ENCODE measurements at places on chromosomes 12 and 14.

DNA sequence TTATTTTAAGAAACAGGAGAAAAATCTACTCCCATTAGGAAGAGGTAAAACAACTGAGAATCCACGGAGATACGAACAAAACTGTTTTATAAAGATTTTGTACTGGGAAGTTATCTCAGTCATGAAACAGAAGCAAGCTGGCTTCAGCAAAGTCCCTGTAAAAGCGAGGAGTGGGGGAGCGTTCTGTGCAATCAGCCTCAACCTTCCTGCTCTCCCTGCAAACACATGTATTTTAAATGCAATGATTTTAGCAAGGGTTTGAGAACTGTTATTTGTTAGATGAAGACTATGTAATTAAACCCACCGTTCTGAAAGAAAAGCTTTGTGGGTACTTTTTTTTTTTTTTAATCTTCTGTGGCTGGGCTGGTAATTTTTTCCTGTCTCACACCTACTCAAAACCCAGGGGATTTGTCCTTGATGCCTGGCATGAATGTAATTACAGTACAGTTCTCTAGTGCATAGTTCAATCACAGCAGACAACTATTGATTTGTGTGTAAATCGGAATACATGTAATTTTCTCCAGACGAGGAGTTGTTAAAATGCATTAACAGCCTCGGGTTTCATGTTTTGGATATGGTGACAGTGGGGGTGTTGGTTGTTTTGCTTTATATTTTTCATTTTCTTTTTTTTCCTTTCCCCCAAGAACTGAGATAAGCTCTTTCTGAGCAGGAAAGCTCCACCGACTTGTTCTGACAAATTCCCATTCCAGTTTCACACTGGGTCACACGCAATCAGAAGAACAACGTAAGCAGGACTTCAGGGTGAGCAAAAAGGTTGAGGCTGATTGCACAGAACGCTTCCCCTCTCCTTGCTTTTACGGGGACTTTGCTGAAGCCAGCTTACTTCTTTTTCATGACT, 153.6 kb downstream of the PHLDA1 start:
- DNase-seq: no peak

DNA sequence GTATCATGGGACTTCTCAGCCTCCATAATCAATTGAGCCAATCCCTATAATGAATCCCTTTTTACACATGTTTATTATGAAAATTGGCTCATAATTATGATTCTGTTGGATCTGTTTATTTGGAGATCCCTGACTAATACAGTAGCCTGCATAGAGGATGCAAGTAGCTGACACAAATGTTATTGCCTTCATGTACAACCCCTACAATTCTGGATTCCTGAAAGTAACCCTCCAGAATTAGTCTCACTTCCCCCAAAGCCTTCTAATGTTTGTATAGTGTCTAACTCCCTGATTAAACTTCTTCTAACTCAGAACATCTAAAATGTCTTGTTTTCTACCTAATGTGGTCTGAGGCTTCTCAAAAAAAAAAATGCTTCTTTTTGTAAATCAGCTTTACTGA, 6.6 kb upstream of the SMIM10L1 start:
- no peak for DNase-seq

DNA sequence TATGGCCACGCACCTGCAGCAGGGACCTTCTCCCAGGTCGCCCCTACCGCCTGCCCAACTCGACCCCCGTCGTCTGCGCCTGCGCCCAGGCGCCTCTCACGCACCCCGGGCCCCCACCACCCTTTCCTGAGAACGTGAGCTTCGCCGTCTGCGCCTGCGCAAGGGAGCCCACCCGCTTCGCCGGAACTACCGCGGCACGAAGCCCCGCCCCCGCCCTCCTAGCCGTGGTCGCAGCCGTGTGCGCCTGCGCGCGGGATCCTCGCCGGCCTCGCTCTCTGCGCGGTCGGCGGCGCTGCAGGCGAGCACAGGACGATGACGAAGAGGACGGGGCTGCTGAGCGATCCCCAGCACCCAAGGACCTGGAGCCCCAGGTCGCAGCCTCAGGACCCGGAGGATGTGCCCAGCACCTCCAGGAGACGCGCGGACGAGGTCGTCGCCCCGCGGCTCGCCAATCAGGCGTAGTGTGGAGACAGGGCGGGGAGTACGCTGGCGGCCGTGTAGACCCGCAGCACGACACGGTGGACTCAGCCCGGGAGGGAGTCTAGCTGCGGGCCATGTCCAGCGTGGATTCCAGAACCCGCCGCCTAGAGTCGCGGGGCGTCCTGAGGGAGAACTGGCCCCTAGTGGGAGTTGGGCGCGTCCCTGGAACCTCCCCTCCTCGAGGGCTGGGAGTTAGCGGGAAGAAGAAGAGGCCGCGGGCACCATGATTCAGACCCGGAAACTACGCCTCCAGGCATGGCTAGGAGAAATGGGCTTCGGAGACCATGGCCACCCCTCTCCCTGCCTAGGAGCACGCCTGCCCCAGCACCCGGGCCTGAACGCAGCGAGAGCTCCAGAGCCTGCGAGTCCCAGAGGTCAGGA, 1120.8 kb upstream of the TMEM132C start:
- peak; percentile 67 for DNase-seq

GRCh38 chr14:90535556-90536090, 138.8 kb downstream of the CALM1 start:
- no peak for DNase-seq

DNA sequence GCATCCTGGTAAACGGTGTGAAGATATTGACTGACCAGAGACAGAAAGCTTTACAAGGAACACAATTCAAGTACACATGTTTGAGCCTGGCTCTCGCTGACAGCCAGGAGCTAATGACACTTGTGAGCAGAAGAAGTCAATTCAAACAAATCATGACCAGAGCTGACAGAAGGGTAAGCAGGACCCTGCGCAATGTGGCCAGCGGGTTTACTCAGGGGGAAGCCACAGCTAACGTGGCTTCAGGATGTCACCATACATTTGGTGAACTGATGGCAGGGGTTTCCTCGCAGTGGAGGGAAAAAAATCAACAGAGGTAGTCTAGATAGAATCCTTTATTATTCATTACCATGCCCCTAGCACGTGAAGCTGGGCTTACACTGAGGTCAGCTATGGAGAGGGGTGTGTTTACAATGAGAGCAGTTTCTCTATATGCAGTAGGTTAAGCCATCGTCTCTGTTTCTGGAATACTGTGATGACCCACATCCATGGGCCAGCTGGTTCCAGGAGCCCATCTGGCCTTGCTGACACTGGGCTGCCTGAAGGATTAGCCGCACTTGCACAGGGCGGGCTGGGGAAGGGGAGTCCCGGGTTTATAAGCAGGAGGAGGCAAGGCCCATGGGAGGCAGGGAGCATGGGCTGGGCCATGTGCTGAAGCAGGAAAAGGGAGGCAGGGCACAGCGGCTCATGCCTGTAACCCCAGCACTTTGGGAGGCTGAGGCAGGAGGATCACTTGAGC, 198.2 kb upstream of the PRMT8 start:
- DNase-seq: no peak

DNA sequence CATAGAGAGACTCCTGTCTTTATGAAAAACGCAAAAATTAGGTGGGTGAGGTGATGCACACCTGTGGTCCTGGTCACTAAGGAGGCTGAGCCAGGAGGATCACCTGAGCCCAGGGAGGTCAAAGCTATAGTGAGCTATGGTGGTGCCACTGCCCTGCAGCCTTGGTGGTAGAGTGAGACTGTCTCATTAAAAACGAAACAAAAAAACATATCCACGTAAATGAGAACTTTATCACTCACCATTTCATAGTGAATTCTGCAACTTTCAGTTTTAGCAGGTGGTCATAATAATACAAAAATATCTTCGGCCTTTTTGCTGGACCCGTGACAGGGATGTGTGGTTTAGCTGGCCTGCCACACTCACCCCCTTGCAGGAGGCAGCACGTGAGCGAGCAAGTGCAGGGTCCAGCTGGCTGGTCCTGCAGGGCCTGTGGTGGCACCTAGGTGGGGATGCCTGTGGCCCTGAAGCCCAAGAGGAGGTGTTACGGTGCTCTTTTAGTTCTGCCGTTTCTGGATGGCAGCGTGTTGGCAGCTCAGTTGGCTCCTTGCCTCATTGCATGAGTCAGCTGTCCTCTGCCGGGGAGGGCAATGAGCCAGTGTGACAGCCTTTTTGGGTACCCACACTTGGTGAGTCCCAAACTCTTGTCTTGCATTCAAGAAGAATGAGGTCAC, 1330.7 kb upstream of the TMEM132C start:
- peak; percentile 33 for DNase-seq

GRCh38 chr12:84974155-84974815, 61.7 kb upstream of the SLC6A15 start:
- no peak for DNase-seq

- no peak for DNase-seq
These were observed 13.0 kb upstream of the NUDT14 start for GRCh38 chr14:105193916-105194782.

GRCh38 chr14:58737511-58737910, 99.7 kb downstream of the DACT1 start:
- DNase-seq: no peak

GRCh38 chr12:123472438-123472849, 14.5 kb downstream of the SNRNP35 start:
- no peak for DNase-seq

DNA sequence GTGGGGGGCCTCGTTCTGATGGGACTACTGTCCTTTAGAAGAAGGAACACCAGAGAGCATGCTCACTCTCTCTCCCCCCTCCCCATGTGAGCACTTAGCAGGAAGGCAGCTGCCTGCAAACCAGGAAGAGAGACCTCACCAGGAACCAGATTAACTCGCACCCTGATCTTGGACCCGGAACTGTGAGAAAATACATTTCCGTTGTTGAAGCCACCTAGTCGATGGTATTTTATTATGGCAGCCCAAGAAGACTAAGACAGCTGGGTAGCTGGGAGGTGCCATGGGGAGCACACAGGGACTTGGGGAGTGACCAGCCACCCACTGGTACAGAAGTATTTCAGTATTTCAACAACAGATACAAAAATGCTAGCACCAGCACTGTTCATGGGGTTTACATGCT, 59.0 kb downstream of the VCPKMT start:
- no peak for DNase-seq

GRCh38 chr14:100761481-100761880, 34.8 kb downstream of the DLK1 start:
- DNase-seq: no peak

DNA sequence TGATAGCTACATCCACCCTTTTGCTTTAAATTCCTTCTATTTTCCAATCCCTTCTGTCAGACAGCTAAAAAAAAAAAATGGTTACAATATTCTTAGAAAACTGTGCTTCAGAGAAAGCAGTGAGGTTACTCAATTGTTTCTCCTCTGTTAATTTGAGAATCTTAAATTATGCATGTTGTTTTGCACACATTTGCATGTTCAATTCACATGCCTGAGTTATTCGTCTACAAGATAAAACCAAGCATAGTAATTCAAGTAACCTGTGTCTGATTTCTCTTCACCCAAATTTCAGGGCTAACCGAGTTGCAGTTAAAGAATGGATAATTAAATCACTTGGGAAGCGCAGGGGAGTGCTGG, 81.0 kb upstream of the MED13L start:
- DNase-seq: no peak

DNA sequence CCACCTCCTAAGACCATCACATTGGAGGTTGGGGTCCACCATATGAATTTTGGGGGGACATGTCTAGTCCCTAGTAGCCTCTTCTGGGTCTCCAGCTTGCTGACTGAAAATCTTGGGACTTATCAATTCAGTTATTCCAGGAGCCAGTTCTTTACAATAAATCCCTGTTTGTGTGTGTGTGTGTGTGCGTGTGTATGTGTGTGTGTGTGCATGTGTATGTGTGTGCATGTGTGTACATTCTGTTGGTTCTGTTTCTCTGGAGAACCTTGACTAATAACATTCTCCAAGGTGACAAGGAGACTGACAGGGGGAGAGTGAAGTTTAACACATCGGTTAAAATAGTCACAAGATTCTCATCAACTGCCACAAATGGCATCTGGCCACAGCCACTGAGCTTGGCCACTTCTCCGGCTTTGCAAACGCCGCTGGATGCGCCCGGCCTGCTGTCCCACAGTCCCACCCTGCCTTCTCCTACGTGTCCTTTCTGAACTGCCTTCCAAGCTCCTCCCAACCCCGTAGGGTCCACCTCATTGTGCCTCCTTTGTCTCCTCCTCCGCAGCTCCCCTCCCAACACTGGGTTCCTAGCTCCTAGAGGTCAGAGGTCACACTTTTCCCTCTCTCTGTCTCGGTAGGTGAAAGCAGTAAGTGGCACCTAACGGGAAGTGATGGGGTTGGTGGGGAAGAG, 88.1 kb upstream of the DIO3 start:
- DNase-seq: no peak
